Retina (tissue), 1 donor: ENCODE measurements at places on chromosomes 12 and 14.

GRCh38 chr12:39372204-39372925 lies 70.6 kb downstream of the KIF21A start:
- DNase-seq, result no peak

DNA sequence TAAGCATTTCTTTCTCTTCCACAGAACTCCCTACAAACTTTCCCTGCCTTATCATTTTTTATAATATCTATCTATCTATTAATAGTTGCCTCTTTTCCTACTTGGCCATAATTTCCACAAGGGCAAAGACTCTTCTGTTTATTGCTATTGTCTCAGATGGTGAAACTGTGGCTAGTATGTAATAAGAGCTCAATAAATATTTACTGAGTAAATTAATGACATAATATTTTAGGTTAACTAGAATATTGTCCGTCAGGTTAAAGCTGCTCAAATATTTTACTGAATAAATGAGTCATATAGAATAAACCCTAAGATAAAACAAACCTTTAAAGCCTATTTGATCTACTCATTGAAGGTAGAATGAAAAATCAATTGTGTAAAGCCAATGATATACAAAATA lies 240.5 kb downstream of the PPFIA2 start:
- DNase-seq, result no peak

- DNase-seq, result no peak
These were observed 23.5 kb downstream of the OTUB2 start for GRCh38 chr14:94049625-94050023.

DNA sequence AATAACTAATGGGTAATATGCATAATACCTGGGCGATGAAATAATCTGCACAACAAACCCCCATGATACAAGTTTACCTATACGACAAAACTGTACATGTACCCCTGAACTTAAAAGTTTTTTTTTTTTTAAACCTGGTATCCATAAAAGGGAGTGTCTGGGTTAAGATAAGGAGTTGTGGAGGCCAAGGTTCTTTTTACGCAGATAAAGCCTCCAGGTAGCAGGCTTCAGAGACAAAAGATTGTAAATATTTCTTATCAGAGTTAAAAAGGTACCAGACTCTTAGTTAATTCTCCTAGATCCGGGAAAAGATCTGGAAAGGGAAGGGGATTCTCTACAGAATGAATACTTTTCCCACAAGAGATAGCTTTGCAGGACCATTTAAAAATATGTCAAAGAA lies 259.4 kb upstream of the SSTR1 start:
- DNase-seq, result no peak

DNA sequence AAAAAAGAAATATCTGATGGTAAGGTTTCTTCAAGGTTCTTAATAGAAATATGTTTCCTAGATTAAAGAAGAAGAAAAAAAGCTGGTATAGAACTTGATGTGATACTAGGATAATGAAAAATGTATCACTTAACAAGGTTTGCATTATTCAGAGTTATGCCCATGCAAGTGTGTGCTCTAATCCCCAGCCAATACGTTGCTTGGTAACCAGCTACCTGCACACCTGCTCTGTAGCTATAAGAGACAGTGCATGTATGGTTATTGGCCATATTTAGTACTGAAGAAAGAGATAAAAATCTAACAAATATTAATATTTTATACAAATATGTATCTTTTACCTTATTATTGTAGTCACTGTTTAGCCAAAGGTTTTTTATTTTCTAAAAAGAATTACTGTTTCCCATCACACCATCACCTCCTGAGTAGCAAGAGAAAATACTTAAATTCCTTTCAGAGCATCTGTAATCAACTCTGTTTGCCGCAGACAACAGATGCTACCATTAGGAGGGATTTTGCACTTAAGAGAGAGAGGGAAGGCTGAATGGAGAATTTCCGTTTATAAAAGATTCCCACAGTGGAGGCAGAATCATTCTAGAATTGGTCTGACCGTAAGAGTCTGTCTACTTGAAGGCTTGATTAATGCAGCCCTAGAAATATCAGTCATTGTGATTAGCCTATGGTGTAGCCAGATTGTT lies 115.6 kb downstream of the NEDD1 start:
- DNase-seq, result no peak

DNA sequence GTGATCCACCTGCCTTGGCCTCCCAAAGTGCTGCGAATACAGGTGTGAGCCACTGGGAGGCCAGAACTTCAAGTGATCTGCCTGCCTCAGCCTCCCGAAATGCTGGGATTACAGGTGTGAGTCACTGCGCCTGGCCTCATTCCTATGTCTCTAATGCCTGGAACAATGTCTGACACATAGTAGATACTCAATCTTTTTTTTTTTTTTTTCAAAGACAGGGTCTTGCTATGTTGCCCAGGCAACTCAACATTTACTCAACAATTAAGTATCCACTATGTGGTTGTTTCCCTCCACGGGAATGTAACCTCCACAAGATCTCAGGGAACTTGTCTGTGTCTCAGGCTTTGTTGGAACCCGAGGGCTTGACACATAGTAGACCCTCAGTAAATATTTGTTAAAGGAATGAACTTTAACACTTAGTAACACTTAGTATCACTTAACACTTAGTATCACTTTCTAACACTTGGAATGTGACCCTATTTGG lies 3.0 kb upstream of the TMEM120B start:
- DNase-seq, result no peak

DNA sequence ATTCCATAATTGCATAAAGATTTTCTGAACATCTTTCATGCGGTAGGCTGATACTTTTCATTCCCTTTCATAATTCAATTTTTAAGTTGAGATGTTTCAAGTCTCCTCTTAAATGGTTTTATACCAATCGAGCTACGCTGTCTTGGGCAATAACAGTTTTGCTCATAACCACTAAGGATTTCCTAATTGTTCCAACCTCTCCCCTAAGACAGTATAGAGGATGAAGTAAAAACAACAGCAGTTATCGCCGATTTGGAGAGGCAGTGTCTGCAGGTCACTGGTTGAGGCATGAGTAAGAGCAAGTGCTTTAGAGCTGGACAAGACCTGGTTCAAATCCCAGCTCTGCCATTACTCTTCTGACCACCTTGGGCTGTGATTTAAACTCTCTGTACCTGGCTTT lies 6.9 kb upstream of the MED13L start:
- DNase-seq, result no peak

DNA sequence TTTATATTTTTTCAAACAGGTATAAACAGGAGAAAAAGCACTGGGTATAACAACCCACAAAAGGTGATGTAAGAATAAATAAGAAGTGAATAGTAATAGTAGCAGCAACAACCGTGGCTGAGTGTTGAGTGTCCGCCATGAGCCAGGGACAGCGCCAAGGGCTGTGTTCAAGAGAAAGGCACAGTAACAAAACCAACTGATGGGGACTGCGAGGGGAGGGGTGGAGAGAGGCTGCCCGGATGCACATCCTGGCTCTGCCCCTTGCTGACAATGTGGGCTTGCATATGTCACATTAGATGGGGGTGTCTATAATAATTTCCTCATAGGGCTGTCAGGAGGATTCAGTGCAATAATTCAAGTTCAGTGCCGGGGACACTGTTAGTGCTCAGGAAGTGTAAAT lies 912.4 kb downstream of the VRK1 start:
- no peak for DNase-seq

- DNase-seq, result no peak
These were observed 43.3 kb downstream of the BEST3 start for GRCh38 chr12:69655616-69656340.

GRCh38 chr14:67418401-67419191 lies 6.6 kb upstream of the PLEK2 start:
- DNase-seq, result no peak

DNA sequence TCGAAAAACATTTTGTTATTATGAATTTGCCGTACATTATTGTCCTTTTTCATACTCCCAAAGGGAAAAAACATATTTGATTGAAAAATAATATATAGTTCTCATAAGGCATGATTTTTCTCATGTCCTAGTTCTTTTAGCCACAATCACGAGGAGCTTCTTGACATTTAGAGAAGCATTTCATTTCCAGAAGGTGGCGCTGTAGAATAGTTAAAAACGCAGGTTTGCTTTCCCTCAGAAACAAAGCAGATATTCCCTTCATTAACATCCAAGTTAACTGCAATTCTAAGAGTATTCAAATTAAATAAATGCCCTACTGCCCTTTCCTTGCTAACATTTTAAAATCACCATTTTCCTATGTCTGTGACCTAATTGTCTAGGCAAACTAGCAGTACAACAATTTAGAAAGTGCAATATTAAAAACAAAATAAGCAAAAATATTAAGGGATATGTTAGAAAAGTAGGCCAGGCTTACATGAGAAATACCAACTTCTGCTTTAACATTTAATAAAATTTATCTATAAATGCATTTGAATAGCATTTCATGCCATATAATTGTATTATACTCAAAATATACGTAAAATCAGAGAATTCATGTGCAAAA lies 10.9 kb upstream of the PIK3C2G start:
- peak; percentile 50 for DNase-seq

DNA sequence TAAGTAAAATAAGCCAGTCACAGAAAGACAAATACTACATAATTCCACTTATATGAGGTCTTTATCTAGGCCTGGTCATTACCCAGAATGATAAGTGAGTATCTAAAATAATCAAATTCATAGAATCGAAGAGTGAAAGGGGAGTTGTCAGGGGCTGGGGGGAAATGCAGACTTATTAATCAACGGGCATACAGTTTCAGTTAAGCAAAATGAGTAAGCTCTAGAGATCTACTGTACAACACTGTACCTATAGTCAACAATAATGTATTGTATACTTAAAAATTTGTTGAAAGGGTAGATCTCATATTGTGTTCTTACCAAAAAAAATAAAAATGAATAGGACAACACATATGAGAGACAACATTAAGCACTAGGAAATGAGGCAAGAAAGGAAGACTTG lies 13.3 kb downstream of the BTBD7 start:
- no peak for DNase-seq

- DNase-seq, result no peak
These were observed 1166.3 kb downstream of the GALC start for GRCh38 chr14:86826661-86827060.

DNA sequence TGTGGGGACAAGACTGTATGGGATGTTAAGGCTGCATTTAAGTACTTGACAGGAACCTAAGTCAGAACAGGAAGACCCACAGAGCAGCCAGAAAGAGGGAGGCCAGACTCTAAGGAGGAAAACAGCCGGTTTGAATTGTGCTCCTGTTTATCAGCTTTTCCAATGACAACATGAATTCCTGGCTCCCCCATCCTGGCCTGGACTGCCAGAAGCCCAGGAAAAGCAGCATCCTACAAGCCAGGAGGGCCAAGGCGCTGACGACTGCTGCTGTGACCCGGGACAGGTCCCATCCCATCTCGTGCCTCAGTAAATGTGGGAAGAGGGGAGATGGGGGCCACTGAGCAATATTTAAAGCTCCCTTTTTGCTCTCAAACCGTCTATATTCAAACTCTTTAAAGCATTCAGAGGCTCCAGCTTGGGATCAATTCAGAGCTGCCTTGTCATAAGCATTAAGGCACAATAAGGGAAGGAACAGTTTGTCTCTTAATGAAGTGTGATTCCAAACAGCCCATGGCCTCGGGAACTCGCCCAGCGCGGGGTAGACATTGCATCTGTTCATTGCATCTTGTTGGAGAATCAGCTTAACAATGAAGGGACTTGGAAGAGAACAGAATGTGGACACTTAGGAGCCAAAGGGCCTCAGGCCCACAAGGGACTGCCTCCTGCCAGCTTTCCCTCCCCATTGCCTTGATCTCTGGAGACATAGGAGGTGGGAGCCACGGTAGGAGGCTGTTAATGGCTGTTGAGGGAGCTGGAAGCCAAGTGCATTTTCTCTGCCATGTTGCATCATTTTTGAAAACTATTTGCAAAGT lies 49.6 kb downstream of the CMKLR1 start:
- DNase-seq, result no peak

DNA sequence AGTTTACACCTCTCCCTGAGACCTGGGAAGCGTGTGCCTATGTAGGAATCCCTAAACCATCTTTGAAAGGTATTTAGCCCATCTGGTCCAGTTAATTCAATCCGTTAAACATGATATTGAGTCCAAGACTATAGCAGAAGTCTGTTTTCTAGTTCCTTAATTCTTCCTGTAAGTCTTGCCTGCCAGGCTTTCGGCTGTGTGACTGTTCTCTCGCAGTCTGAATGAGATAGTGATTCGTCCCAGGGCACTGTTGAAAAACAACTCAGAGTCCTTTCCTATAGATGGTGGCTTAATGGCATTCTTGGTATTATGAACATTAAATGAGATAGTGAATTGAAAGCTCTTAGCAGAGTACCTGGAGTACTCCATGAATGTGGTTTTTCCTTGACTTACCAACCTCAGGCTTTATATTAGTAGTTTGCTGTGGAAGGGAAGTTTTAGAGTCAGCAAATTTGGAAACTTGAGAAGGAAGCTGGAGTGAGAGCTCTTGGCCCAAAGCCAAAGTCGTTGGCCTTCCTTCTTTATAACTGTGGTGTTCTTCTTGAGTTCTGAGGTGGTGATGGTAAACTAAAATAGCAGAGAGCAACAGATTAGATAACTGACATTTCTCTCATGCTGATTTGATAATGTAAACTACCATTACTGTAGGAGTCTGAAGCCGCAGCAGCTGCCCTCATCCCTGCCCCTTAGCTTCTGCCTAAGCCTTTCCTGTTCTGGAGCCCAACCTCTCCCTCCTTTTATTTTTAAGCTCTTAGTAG lies 76.5 kb downstream of the TGFB3 start:
- no peak for DNase-seq

GRCh38 chr12:45148619-45149018 lies 67.3 kb upstream of the ANO6 start:
- no peak for DNase-seq

DNA sequence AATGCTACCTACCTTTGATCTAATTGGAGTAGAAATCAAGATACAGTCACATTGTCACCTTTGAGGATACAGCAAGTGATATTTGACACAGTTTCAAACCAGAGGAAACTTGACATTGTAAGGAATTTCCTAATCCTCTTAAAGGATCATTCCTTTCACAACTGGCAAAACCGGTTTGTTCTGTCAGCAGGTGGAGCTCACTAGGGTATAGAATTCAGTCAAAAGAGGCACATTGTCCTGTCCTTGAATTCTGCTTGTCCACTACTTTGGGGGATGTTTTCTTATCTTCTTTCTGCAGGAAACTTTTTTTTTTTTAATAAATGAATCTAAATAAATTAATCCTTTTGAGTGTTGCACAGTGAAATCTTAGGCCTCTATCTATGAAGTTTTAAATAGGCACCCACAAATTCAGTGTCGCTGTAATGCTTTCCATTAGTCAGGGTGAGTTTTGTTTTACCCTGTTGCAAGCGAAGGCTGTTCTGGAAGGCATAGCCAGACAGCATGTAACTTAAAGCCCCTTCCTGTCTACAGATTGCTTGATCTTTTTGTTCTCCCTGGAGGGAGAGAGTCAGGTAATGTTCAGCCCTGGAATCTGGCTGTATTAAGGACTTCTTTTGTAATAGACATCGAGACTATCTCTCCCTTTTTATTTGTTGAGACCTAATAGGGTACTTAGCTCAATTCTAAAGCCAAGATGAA lies 285.0 kb upstream of the RGS6 start:
- DNase-seq, result no peak
